ENCODE measurements at places on chromosomes 4 and X.

DNA sequence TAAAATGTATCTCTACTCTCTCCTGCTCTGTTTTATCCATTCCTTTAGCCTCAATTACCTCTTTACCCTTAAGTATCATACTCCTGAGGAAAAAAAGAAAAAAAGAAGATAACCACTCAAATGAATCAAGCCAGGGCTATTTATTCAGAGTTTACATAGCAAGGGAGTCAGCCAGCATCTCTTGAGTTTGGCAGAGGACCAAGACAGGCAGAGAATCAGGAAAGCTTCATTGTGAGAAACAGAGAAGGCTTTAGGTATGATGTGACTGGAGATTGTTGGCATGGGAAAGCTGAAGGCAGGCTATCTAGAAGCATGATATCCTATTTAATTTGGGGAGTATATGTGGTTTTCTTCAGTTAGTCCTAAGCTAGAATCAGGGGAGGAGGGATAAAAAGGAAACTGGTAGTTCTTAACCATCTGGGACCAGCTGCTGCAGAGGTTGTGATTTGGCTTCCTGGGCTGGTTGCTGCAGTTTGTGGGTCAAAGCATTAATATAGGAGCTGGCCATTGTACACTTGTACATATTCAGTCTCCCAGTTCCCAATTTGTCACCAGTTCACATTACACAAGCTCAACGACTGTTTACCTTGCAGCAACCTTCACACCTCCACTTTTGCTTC is 11.2 kb downstream of the APELA start:
- DNase-seq = no peak

DNA sequence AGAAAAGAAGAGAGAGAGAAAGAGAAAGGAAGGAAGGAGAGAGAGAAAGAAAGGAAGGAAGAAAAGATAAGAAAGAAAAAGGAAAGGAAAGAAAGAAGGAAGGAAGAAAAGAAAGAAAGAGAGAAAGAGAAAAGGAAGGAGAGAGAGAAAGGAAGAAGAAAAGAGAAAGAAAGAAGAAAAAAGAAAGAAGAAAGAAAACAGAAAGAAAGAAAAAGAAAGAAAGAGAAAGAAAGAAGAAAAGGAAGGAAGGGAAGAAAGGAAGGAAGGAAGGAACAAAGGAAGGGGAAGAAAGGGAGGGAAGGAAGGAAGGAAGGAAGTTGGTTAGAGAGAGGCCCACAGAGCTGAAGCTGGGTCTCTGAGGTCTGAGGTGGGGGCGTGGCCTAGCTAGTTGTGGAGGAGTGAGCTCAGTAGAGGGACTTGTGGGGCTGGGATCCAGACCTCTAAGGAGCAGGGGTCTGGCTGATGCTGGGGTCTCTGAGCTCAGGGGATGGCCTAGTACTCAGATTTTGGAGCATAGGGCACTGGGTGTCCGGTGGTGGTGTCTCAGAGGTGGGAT is 27.1 kb upstream of the PDZD4 start:
- DNase-seq = no peak

DNA sequence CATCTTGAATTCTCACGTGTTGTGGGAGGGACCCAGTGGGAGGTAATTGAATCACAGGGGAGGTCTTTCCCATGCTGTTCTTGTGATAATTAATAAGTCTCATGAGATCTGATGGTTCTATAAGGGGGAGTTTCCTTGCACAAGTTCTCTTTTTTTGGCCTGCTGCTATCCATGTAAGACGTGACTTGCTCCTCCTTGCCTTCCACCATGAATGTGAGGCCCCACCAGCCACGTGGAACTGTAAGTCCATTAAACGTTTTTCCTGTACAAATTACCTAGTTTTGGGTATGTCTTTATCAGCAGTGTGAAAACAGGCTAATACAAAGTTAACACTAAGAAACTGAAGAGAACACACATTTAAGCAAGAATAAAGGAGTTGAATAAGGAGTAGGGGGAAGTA is 16.0 kb downstream of the TBCK start:
- no peak for DNase-seq

DNA sequence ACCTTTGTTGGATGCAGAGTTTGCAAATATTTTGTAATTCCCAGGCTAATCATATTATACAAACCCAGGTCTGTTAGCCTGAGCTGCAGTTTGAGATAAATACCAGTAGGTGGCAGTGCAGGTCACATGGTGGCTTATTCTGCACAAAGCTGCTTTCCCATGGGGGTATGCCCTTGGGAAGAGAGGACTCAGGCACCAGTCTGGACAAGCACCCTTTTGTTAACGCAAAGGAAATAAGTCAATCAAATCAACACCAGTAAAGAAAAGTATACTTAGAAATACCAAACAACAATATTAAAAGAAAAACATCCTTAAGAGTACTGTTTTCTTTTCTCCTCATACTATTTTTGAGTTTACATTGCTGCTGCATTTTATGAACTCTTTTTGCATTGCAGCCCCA is 389.0 kb upstream of the ZFP42 start:
- DNase-seq = no peak

GRCh38 chr4:31877429-31877828 is 1157.3 kb downstream of the PCDH7 start:
- no peak for DNase-seq

DNA sequence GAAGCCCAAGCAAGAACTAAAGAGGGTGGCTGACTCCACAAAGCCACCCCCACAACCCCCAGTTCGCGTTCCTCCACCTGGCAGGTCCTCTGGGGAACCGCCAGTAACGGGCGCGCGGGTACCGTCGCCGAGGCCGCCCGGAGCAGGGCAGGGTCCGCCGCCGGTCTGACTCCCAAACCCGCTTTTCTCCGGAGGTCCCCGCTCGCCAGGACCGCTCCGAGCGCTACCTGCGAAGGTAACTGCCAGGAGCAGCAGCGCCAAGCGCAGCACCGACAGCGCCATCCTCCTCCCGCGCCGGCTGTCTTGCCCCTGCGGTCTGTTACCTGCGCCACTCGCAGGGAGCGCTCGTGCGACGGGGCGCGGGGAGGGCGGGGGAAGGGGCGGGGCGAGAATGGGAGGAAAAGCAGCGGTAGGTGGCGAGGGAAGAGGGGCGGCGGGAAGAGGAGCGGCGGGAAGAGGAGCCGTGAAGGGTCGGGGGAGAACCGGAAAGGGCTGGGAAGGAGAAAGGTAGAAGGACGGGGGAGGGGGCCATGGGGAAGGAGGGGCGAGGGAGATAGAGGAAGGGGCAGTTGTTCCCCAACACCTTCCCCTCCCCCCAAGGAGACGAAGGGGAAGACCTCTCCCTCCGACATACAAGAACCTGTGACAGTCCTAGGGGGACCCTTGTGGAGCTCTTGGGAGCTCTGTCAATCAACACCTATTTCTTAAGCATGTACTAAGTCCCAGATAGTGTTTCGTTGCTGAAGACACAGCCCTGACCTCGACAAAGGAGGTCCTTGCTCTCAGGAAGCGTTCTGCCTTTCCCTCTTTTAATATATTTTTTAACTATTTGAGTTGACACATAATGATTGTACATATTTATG is at the start of gene SPINK2:
Gene SPINK2 (minus strand): TSS at position 321 of the 863 bp plus-strand sequence. CDS start 39 bp downstream, at position 282.
- peak; percentile 58 for DNase-seq

- DNase-seq = no peak
Measured at GRCh38 chrX:80550722-80551121, 130.5 kb downstream of the TENT5D start.

DNA sequence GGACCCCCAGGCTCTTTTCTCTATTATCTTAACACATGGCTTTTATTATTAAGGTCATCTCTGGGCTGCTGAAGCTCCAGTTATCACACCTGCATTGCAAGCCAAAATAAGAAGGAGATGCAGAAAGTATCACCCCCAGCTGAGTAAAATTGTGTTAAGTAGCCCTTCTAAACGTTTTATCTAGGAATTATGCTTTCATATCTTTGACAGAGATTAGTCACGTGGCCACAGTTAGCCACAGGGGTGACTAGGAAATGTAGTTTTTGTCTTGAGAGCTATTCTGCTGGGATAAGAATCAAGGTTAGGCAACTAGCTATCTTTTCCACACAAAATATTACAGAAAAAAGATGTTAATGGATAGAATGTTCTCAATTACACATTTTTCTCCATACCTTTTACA is 102.1 kb downstream of the ANXA3 start:
- no peak for DNase-seq

DNA sequence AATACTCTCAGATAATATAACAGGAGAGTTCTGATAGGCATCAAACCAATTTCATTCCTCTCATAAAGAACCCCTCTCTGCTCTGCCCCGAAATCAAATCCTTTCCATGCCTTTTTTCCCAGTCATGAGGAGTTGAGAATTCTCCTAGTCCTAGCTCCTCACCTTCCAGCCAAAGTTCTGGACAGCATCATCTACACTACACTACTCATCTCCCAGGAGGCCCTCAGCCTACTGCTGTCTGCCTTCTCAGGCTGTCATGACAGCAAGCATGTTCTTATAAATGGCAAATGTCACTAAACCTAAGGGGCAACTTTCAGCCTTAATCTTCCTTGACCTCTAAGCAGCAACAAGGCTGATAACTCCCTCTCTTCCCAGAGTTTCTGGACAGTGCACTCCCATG is 26.6 kb downstream of the MAPK10 start:
- no peak for DNase-seq

- no peak for DNase-seq
Measured at GRCh38 chr4:33661636-33662035, 2582.7 kb downstream of the ARAP2 start.

Data from T-helper 22 cell (primary cell).